ENCODE measurements at places on chromosomes 16 and 17.

DNA sequence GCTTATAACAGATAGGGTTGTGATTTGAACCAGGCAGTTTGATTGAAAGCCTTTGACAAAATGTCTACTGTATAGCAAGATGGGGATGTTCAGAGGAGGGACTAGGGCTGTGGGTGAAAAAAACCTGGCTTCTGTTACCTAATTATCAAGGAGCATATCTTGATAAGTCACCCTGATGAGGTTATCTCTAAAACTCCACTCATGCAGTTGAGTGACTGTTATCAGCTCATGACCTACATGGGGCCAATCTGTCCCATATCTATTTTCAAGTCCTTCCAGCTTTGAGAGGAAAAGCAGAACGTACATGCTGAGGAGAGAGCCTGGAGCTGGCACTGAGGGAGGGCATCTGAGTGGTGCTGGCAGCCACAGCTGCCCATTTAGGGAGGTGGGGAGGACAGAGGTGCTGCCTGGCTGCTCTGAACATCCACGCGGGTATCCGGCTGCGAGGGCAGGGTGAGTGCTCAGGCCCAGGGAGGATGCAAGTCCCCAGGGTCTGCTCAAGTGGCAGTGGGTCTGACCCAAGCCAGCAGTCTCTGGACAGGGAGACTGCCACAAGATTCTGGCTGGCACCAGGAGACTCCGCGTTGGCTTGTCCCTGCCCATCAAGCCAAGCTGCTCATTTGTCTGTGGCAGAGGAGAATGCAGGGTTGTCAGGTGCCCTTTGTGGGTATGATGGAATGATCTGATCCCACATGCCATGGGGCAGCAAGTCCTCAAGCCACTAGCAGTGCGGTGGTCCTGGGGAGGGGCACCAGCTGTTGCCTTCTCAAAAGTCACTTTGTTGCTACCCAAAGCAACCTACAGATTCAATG lies 29.2 kb downstream of the ATPAF2 start:
- DNase-seq = no peak

- no peak for DNase-seq
These were observed 29.0 kb downstream of the XPO6 start for GRCh38 chr16:28182801-28183200.

GRCh38 chr17:43846221-43846712 lies 709 bp upstream of the CD300LG start:
- DNase-seq = peak; percentile 93

- DNase-seq = no peak
These were observed 17.3 kb upstream of the KCNJ12 start for GRCh38 chr17:21358682-21359482.

- DNase-seq = peak; percentile 55
These were observed 40.1 kb upstream of the RBBP6 start for GRCh38 chr16:24499193-24499814.

- DNase-seq = peak; percentile 54
These were observed 40.8 kb downstream of the MRTFB start for GRCh38 chr16:14111713-14112538.

- no peak for DNase-seq
These were observed 9.1 kb upstream of the CRISPLD2 start for GRCh38 chr16:84810518-84811273.

DNA sequence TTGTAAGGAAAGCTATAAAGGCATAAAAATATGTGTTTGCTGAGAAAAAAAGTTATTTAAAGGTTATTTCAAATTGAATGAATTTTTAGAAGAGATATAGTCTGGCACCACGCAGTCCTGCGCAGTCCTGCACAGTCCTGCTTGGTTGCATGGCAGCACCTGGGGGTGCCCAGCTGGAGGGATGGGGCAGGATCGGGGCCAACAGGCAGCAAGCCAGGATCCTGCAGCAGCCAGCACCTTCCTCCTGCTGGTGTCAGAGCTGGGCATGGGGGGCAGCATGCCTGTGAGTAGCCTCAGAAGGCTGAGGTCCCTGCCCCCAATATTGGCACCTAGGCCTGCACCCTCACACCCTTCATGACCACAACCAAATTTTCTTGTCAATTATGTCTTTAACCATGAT lies 46.0 kb downstream of the GLG1 start:
- no peak for DNase-seq

DNA sequence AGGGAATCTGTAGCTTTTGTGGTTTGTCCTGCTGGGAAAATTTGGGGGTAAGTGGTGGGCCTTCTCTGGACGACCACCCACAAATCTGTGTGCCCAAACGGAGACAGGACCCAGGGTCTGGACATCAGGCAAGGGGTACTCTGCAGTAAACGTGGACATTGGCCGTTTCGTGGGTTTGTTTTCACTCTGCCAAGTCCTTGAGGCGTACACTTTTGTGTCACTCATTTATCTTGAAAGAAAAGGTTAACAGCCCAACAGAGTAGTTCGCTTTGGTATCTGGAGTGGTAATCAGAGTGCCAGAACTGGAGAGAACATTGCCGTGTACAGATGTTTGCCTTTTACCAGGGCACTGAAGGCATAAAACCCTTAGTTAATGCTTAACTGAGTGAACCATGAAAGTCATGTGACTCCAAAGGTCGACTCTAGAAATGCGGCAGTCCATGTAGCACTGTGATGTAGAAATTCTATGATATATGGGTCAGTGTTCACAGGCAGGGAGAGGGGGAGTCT lies 15.4 kb downstream of the NAA60 start:
- DNase-seq = no peak

DNA sequence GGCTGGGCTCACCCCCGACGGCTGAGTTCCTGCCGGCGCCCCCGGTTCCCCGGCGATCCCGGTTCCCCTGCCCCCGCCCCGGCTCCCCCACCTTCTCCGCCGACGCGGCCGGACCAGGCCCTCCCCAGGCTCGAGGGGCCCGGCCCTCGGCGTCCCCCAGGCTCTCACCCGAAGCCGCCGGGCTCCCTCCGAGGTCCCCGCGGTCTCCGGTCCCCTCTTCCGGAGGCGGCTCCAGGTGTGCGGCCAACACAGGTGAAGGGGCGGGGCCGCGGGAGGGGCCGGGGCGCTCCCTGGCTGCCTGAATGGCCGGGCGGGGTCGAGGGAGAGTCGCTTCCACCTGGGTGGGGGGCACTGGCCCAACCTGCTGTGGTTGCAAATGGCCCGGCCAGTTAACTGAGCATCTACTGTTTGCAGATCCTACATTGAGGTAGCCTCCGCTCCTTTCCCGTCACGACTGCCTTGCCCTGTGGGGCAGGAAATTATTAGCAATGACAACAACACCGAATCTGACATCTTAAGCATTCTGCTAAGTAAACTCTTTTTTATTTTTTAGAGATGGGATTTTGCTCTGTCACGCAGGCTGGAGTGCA lies at the start of gene BICDL2:
BICDL2 (minus strand) TSS at position 219 of the 590 bp plus-strand sequence. CDS start 1,448 bp downstream, outside the sequence.
- no peak for DNase-seq

- DNase-seq = peak; percentile 24
These were observed 27.7 kb downstream of the ABCC1 start for GRCh38 chr16:15976929-15977637.
